ENCODE measurements at places on chromosomes 2 and 18. TPM values are rescaled to one million over a fixed set of nuclear protein-coding genes. Genes with fewer than 3 reads are reported as not detected.

DSG4 gene
- not detected for total RNA-seq

LRP2 gene
- total RNA-seq = not detected

GRCh38 chr18:35167332-35167731 is 73.5 kb upstream of the ZNF397 start:
- DNase-seq = no peak

GRCh38 chr2:178700922-178701342 is 106.3 kb downstream of the TTN start:
- no peak for DNase-seq

- DNase-seq = no peak
Observed at GRCh38 chr2:109209941-109210340, 80.9 kb downstream of the SH3RF3 start.

DNA sequence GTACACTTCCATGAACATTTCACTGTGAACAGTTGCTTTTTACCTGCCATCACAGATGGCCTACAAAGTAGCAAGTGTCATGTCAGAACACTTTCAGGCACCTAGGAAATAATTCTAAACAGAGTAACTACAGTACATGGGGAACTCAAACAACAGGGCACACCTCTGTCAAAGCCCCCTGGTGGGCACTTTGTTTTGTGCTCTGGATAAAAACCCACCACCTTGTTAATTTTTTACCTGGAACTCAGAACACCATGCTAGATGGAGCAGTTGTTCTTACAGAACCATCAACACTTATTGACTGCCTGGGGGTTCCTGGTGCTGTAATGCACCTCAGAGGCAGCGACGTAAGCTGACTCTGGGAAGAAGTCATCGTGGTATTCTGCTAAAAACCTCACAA is 2.3 kb downstream of the MSL3B start:
- no peak for DNase-seq

GRCh38 chr18:50282521-50283335 is 1.4 kb upstream of the MBD1 start:
- DNase-seq = no peak

DNA sequence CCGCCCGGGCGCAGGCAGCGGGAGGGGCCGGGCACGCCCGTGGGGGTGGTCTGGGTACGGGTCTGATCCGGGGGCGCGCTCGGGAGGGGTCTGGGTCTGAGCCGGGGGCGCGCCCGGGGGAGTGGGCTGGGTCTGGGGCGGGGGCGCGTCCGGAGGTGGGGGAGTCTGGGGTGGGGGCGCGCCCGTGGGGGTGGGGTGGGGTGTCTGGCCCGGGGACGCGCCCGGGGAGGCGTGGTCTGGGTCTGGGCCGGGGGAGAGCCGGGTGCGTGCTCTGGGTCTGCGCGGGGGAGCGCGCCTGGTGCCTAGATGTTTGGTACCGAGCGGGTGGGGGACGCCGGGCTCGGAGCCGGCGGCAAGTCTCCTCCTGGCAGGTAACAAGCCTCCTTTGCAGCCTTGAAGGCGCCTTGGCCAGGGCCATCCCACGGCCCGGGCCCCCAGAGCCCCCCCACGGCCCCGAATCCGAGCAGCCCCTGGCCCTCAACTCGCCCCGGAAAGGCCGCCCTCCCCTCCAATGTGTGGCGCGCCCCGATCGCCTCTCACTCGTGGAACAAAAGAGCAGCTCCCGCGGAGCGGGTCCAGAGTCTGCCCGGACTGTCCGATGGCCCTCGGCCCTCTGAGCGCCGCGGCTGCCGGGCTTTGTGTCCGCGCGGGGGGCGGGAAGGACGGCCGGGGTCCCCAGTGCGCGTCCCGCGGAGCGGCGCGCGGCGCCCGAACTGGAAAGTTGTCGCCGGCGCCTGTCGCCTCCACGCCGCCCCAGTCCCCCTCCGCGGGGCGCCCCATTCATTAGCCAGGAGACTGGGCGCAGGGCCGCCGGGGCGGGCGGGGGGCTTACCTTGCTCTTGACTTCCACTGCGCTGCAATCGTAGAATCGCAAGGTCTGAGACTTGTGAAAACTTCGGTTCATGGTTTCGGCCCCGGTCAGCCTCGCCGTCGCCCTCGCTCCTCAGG is 595 bp downstream of the PARD6G start:
- DNase-seq = no peak

DNA sequence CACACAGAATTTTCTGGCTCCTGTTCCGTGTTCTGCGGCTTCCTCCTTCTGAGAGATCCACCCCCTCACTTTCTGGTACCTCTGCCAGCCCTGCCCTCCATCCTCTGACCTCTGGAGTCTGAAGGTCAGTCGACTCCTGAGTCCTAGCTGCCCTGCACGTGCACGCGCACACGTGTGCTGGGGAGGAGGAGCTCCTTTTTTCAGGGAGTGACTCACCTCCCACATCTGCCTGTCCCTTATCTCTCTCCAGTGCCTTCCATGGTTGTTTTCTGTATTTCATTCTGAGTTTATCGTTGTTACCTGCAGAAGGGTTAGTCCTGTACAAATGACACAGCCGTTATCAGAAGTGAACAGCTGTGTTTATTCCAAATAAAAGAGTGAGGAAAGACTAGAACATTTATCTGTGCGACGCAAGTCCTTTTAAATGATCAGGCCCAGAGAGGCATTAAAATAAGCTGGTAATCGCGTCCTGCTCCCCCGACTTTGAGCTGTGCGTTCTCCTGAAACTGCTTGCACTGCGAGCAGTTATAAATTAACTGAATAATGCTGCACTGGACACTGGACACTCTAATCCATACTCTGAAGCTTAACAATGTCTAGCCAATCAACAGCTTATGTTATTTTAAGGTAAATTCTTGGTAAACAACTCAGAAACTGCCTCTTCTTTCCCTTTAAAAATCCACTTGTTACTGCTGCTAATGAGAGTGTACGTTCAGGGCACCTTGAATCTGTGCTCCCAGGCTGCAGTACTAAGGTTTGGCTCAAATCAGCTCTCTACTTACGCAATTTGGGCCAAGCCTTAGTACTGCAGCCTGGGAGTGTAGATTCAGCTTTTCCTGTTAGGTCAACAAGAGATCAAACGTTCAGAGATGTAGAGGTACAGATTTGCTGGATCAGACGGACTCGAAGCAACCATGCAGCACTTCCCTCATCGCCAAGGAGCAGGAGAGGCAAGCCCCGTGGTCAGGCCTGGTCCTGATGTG is 72.5 kb downstream of the GALR1 start:
- DNase-seq = no peak

DNA sequence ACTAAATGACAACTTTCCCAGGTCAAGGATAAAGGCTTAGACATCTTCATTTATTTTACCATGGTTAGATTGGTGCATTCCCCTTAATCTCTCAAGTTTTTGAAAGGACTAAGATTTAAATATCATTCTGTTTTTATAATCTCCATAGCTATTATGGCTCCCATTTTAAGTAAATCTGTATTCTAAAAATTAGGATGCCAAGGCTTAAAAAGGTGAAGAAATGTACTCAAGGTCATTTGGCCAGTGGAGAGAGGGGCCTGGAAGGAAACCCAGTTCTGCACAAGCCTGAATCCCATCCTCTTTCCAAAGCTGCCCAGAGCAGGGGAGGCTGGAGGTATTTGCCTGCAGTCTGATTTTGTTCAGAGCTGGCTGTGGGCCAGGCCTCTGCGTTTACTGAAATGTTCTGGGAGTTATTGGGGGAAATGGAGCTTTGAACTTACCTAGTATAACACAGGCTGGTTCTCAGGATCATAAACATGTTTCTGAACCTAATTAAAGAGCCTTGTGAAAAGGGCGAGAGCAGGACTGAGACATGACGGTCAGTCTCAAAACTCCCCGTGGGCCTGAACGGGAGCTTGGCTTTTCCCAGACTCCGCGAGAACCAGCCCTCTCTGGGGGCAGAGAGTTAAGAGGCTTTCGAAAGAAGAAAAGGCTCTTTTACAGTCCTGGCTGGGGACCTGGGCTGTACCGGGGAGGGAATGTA is 85.6 kb downstream of the DDX1 start:
- DNase-seq = no peak
